ENCODE measurements at places on chromosomes 7 and 10.
A peak's percentile ranks its signal among the peaks of the same experiment; 100 is the strongest.

GRCh38 chr7:66307591-66308215 is 102.6 kb downstream of the TPST1 start:
- DNase-seq: no peak

DNA sequence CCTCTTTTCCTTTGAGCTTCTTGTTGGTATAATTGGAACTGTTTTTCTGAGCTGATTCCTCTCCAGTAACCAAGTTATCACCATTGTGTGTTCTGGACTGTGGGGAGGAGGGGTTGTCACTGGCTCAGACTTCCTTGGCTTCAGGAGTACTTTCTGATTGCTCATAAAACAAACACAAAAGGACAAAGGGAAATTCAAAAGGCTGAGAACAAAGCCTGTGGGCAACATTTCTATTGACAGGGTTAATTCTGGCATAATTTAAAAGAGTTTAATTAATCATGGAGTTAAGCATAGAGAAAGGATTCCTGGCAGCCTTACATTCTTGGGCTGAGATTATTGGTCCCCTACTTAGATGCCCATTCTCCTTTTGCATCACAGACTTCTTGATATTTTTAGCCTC is 222.9 kb upstream of the KMT2E start:
- no peak for DNase-seq

GRCh38 chr10:89615112-89615511 is 29.9 kb downstream of the PANK1 start:
- DNase-seq: no peak

- DNase-seq: no peak
These were observed 773.2 kb downstream of the IPMK start for GRCh38 chr10:57494486-57494885.

DNA sequence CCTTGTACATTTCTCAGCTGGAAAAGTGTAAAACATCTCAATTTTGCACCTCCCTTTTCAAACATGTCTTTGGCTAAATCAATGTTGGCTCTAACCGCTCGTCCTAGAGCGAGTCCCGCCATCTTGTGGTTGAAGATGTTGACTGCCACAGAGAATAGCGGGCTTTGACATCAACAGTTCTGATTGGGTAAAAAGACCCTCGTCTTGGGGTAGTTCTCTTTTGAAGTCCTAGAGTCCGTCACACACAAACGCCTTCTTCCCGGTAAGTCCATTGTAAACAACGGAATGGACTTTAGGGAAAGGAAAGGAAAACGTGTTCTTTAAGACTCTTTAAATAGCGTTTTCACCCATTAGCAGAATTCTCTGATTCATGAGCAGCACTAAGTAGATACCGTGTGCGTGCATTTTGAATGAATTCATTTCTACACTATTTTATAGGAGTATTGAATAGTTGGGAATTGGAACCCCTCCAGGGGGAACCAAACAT is 452 bp upstream of the RPP30 start:
- peak; percentile 71 for DNase-seq

GRCh38 chr10:116536810-116537209 is 8.9 kb upstream of the PNLIP start:
- no peak for DNase-seq

GRCh38 chr10:44259090-44259874 is 125.6 kb downstream of the CXCL12 start:
- DNase-seq: no peak

- peak; percentile 46 for DNase-seq
These were observed 2.0 kb downstream of the INSIG1 start for GRCh38 chr7:155299535-155300202.

DNA sequence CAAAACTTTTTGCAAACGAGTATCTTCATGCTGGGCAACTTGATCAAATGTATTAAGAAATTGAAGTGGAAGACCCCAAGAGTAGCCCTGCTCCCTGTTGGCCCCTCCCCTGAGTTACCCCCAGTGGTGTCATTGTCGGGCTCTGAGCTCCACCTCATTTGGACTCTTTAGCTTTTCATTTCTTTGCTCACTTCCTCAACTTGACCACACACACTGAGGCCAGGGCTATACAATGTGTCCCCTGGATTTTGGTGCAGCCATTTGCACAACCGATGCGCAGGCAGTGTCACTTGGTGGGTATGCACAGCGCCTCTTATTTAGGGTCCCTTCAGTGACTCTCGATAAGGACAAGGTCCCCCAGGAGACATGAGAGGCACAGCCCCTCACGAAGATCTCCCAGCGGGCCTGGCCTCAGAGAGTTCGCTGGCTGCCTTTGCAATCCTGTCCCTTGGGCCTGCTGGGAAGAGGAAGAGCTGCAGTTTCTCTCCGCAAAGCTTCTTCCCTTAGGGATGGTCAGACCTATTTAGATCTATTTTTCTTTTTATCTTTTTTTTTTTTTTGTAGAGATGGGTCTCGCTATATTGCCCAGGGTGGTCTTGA is 2.5 kb upstream of the MUC3A start:
- DNase-seq: no peak

- DNase-seq: no peak
These were observed 163.1 kb downstream of the PTPRN2 start for GRCh38 chr7:158424531-158424930.

GRCh38 chr10:132163278-132163765 is 23.4 kb upstream of the DPYSL4 start:
- DNase-seq: peak; percentile 58

DNA sequence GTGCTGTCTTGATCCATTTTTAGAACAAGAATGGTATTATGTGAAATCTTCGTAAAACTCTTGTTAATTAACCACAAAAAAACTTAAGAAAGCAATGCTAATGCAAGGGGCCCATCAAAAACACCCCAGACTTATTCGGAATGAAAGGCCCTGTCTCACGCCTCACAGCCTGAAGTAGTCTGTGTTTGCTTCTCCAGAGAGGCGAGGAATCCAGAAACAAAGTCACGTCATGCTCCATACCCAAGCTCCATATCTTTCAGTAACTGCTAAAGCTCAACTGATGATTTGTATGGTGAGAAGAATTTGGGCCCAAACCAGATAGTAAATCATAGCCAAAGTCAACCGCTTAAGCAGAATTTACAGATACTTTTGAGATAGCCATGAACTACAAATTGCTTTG is 155.4 kb downstream of the ATE1 start:
- DNase-seq: no peak

DNA sequence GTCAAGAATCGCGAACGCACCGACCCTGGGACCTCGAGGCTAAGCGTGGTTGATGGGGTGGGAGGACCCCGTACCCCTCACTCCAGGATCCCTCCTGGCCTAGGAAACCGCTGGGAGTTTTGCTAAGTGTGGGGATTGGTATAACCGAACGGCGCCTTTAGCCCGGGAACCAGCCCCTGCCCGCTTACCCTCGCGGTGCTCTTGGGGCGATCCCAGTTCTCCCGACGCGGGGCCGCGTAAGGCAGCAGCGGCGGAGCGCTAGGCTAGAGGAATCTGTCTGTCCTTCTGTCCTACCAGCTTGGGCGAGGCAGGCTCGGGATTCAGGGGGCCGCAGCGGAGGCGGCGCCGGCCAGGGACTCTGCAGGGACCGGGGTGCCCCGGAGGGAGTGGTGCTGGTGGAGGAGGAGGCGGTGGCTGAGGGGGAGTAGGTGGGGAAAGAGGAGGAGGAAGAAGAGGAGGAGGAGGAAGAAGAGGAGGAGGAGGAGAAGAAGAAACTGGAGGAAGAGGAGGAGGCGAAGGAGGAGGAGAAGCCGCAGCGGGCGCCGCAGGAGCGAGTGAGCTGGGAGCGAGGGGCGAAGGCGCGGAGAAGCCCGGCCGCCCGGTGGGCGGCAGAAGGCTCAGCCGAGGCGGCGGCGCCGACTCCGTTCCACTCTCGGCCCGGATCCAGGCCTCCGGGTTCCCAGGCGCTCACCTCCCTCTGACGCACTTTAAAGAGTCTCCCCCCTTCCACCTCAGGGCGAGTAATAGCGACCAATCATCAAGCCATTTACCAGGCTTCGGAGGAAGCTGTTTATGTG is 439 bp upstream of the EMX2 start:
- DNase-seq: no peak

GRCh38 chr10:1686491-1686749 is 50.9 kb downstream of the ADARB2 start:
- DNase-seq: no peak

GRCh38 chr10:124329362-124329761 is 89.4 kb downstream of the OAT start:
- DNase-seq: no peak

DNA sequence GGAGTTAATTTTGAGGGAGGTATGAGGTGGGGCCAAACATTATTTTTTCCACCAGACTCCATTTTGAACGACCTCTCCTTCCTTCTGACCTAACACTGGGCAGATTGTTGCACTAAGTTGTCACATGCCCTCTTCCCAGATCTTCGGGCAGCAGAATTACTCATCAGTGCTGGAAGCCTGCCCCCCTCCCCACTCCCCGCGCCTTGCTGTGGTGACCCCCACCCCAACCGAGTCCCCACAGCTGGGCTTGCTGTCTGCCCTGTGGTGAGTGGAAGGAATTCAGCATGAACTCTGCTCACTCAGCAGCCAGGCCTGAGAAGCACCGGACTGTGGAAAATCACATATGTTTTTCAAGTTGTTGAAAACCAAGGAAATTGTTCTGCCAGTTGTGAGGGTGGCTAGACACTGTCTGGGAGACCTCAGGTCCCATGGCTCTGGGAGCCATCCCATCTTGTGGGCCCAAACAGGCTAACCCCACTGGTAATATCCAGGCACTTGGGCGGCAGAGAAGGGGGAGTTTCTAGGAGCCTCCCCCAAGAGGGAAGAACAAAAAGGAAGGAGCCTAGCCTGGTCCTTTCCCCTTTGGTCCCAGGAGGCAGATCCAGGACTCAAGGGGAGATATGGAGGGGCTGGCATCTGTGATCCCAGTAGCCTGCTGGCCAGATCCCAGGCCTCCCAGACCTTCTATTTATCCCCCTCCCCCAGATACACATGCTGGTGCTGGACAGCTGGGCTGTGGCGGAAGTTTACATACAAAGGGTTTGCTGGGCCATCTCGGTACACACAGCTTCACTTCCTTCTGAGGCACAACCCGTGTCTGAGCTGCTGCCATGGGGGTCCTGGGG is 3.5 kb upstream of the AEBP1 start:
- DNase-seq: no peak

DNA sequence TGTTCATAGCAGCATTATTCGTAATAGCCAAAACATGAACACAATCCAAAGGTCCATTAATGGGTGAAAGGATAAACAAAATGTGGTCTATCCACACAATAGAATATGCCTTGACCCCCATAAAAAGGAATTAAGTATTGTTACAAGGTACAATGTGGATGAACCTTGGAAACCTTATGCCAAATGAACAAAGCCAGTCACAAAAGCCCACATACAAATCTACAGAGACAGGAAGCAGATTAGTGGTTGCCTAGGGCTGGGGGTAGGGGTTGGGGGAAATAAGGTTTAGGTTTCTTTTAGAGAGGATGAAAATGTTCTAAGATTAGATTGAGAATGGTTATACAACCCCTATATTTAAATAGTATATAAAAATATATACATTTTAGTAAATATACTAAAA is 34.8 kb downstream of the PIP4K2A start:
- no peak for DNase-seq

GRCh38 chr7:132430861-132431822 is 145.1 kb downstream of the PLXNA4 start:
- DNase-seq: no peak

DNA sequence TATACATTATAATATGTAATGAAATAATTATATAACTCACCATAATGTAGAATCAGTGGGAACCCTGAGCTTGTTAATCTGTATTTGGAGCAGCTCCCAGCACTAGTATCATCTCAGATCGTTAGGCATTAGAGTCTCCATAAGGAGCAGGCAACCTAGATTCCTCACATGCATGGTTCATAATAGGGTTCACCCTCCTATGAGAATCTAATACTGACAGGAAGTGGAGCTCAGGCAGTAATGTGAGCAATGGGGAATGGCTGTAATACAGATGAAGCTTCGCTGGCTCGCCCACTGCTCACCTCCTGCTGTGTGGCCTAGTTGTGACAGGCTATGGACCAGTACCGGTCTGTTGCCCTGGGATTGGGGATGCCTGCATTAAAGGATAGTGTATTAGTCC is 49.5 kb downstream of the RSBN1L start:
- DNase-seq: no peak

- no peak for DNase-seq
These were observed 28.0 kb downstream of the IKZF1 start for GRCh38 chr7:50332241-50333165.

GRCh38 chr7:151503902-151504714 is 15.6 kb downstream of the RHEB start:
- peak; percentile 68 for DNase-seq

DNA sequence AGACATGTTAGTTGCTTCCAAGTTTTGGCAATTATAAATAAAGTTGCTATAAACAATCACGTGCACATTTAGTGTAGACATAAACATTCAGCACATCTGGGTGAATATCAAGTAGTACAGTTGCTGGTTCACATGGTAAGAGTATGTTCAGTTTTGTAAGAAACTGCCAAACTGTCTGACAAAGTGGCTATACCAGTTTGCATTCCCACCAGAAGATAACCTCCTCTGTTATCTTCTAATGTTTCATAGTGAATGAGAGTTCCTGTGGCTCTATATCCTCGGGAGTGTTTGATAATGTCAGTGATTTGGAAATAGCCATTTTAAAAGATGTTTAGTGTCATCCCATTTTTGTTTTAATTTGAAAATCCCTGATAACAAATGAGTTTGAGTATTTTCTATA is 259.6 kb upstream of the PLXDC2 start:
- DNase-seq: no peak

DNA sequence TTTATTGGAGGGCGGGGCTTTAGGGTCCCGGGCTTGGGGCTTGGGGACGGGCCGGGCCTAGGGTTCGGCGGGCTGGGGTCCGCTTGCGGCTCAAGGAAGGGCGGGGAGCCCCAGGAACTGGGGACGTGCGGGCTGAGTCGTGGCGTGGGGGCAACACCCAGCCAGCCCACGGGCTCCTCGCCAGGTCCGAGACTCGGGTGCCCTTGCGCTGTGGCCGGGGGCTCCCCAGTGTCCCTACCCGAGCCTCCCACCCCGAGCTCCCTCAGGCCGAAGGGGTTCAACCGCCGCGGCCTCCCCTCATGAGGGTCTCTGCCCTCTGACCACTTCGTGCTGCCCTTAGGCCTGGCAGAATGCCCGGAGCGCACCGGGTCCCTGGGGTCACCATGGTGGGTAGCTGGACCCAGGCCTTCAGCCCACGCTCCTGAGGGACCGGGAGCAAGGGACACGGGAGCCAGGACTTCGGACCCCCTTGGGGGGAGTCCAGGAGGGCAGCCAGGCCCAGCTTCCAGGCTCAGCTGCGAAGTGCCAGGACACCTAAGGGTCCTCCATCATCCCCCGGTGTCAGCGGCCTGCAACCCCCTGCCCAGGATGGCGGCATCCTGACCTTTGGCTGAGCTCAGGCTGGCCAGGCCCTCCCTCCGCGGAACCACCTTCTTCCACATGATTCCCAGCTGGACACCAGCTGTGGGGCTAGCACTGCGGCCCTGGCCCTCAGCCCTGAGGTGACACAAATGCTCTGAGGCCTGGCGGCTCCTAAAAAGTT is 524 bp upstream of the FUOM start:
- no peak for DNase-seq

DNA sequence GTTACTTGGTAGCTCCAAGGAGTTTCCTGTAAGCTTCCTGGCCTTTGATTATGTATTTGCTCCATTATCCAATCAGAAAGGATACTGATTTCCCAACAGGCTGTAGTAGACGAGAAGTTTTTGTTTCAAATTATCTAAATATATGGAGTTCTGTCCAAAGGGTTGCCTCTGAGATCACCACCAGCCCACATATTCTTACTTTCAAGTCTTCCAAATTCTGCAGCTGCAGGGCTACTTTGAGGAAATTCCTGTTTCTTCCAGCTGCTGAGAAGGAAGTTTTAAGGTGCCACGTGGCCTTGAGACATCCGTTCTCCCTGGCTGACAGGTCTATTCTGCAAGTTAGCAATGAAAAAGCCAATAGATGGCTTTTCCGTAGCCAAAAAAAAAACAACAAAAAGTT is 286.0 kb downstream of the TWIST1 start:
- DNase-seq: peak; percentile 9

Data from suppressor macrophage (primary cell).